Stimulated activated CD8-positive, alpha-beta memory T cell treated with anti-CD3 and anti-CD28 coated beads, Interleukin-15, amount 100 ng/mL, for 48 hours (primary cell): ENCODE measurements at places on chromosomes 2 and 18.
A peak's percentile ranks its signal among the peaks of the same experiment; 100 is the strongest.

- DNase-seq: no peak
Measured at GRCh38 chr2:44528595-44528994, 166.8 kb downstream of the CAMKMT start.

GRCh38 chr18:10515456-10515855 is 10.4 kb upstream of the NAPG start:
- DNase-seq: no peak

GRCh38 chr2:205556841-205557539 is 125.3 kb upstream of the NRP2 start:
- no peak for DNase-seq

- peak; percentile 14 for DNase-seq
Measured at GRCh38 chr2:20135631-20136050, 84.2 kb upstream of the LAPTM4A start.

- no peak for DNase-seq
Measured at GRCh38 chr18:72419914-72420313, 124.2 kb downstream of the CBLN2 start.

DNA sequence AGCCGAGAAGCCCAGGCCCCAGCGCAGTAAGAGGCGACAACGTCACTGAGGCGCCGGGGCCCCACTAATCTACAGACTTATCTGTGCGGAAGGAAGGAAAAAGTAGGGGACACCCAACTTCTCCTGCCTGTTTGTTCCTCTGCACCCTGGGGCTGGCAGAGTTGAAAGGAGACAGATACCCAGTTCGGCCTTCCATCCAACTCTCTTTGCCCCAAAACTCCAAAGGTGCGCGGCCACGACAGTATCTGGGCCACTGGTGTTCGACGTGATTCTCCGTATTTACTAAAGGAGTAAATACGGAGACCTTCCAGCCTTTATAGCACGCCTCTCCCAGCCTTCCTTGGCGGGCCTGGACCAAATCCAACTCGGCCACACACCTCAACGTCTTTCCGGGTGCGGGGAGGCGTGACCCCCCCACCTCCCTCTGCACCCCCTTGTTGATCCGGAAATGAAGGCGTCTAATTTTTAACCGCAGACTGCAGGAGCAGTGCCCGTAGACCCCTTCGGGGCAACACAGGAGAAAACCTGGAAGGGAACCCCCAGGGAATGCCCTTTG is 1.6 kb downstream of the SMAD7 start:
- DNase-seq: no peak

DNA sequence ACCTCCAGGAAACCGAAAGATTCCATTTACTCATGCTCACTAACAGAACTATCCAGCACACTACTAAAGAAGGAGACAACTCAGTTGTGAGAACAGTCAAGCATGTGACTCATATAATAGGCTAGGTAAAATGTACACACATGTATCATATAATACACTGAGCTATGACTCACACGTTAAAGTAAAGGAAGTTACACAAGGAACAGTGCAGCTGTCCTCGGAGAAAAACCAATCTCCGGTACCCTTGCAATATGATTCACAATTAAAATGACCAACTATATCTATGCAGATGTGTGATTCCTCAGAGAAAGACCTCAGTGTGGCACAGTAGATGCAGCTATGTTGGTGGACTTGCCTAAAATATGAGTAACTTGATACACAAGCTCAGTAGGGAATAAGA is 76.5 kb downstream of the STRN start:
- no peak for DNase-seq
